ENCODE measurements at places on chromosomes 5 and 9. TPM values are rescaled to one million over a fixed set of nuclear protein-coding genes. Genes with fewer than 3 reads are reported as not detected.

The SH3PXD2B gene
- 9.9 TPM for total RNA-seq

DNA sequence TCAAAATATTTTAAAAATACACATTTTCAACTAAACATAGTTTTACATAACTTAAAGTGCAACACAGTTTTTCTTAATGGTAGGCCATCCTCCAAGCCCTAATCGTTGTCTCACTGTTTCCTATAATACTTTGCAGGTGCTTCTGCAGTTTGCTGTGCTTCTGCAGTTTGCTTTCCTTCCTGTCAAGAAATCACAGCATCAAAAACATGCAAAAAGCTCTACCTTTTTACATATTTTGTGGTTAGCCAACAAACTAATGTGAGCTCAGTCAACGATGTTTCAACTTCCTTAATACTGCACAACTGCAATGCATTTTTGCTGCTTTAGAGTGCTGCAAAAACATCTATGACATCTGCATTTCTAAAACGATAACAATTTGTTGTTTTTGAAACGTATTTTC, 25.2 kb downstream of the EMB start:
- no peak for DNase-seq

DNA sequence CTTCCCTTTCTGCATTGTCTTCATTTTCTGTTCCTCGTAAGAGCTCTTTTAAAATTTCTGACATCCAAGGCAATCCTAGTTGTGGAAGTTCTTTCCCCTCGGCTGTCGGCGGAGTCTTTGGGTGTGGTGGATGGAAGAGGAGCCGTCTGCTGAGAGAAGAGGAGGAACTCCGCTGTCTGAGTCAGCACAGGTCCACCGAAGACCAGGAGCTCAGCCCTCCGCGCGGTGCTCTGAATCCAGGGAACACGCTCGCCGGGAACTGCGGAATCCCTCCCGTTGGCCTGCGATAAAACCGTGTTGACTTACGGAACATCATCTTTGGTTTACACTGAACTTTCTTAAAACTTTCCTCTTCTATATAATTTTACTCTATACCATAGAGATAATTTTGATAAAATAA, 100.7 kb upstream of the IRX4 start:
- DNase-seq: no peak

GRCh38 chr9:136051453-136051836, 43.6 kb downstream of the NACC2 start:
- no peak for DNase-seq

GRCh38 chr5:124253203-124253810, 493.1 kb downstream of the ZNF608 start:
- DNase-seq: peak; percentile 54

The TLR4 gene
- 5.2 TPM for total RNA-seq

DNA sequence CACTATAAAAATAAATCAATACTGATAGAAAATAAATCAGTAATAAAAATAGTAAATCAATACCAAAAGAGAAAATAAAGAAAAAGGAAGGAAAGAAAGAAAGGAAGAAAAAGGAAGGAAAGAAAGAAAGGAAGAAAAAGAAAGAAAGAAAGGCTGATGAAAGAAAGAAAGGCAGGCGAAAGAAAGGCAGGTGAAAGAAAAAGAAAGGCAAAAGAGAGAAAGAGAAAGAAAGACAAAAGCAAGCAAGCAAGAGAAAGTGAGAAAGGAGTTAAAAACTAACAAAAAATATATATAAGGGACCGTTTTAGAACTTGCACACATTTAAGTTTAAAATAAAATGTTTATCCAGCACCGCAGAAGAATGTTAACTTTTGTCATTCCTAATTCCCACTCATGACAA, 116.0 kb downstream of the SVEP1 start:
- no peak for DNase-seq

The SAPCD2 gene
- 0.78 TPM for total RNA-seq
